Peyer's patch (tissue), 4 donors: ENCODE measurements at places on chromosomes 11 and 22. TPM values are rescaled to one million over a fixed set of nuclear protein-coding genes. Genes with fewer than 3 reads are reported as not detected.

DNA sequence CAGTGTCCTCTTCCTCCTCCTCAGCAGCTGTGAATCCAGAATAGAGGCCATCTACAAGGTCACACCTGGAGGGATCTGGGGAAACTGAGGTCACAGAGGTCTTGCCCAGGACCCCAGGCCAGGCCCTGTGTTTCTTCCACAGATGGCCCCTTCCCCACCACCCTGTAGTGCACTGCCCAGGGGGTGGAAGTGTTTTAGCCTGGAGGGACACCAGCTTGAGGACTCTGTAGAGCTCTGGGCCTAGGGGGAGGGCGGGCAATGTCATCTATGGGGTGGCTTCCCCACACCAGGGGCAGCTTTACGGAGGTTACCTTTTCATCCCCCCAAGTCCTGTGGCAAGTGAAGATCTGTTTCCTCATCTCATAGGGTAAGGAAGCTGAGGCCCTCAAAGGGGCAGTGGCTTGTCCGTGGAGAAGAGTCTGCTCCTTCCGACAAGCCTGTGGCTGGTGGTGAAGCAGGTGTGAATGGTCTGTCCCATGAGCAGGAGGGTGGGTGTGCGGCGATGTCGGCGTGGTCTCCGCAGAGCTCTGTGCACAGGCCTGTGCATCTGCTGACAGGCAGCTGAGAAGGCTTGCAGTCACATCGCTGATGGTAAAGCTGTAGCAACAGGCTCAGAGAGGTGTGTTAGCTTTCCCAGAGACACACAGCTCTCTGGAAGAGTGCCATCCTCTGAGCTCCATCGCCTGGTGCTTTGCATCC, 74.1 kb upstream of the WNT7B start:
- DNase-seq: peak; percentile 42

- no peak for DNase-seq
Observed at GRCh38 chr22:42511401-42511891, 8.2 kb downstream of the RRP7A start.

DEFB131B gene
- not detected for total RNA-seq

IGSF9B gene
- 1.1 TPM for total RNA-seq

DNA sequence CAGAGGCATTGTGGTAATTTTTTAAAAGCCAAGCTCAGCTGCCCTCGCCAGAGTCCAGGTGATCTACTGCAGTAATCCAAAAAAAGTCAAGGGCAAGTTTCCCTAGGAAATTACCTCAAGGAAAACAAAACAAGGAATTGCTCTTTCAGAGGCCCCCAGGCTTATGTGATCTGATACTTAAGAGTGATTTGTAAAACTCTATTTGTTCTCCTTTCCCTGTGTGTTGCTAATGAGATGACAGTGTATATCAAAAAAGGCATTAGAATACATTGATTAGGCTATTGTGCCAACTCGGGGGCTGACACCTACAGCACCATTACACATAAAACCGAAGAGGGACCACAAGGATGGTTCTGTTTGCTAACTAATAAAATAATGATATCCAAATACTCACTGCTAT, 44.5 kb upstream of the CHRM4 start:
- DNase-seq: no peak
